ENCODE measurements at places on chromosomes 16 and 17. TPM values are rescaled to one million over a fixed set of nuclear protein-coding genes. Genes with fewer than 3 reads are reported as not detected.

GNG13 gene
- total RNA-seq: not detected

RAB34 gene
- total RNA-seq: 15.3 TPM

C17orf78 gene
- total RNA-seq: not detected

PHB1 gene
- total RNA-seq: 39.8 TPM

TSPAN10 gene
- 0.63 TPM for total RNA-seq

MXRA7 gene
- total RNA-seq: 38.8 TPM

CTRB1 gene
- not detected for total RNA-seq

CD7 gene
- not detected for total RNA-seq

TSNAXIP1 gene
- 6.3 TPM for total RNA-seq

APOH gene
- not detected for total RNA-seq

OR4D1 gene
- not detected for total RNA-seq

CD300A gene
- 2.5 TPM for total RNA-seq

TNFRSF17 gene
- 0.63 TPM for total RNA-seq

AANAT gene
- total RNA-seq: not detected

UNC45B gene
- total RNA-seq: under 0.01 TPM

PLCD3 gene
- 3.8 TPM for total RNA-seq

ATAD5 gene
- 13.1 TPM for total RNA-seq

GDPD3 gene
- 1.9 TPM for total RNA-seq

TBC1D3G gene
- total RNA-seq: not detected

KRTAP9-8 gene
- not detected for total RNA-seq

PSMB3 gene
- 104 TPM for total RNA-seq

SMIM5 gene
- 0.31 TPM for total RNA-seq

ABCC11 gene
- total RNA-seq: 0.31 TPM

HBM gene
- 7.8 TPM for total RNA-seq

C17orf107 gene
- 3.8 TPM for total RNA-seq

CA5A gene
- total RNA-seq: not detected

SPEM1 gene
- total RNA-seq: not detected

KLHL10 gene
- not detected for total RNA-seq

CYB561 gene
- total RNA-seq: 20.0 TPM

Measured in parietal lobe (tissue), 2 donors.